Activated CD4-positive, alpha-beta T cell treated with anti-CD3 and anti-CD28 coated beads, Interleukin-2, amount 50 U/mL, for 16 hours (primary cell): ENCODE measurements at places on chromosomes 7 and 10.

- DNase-seq, result no peak
These were observed 51.2 kb upstream of the LBX1 start for GRCh38 chr10:101280511-101280910.

DNA sequence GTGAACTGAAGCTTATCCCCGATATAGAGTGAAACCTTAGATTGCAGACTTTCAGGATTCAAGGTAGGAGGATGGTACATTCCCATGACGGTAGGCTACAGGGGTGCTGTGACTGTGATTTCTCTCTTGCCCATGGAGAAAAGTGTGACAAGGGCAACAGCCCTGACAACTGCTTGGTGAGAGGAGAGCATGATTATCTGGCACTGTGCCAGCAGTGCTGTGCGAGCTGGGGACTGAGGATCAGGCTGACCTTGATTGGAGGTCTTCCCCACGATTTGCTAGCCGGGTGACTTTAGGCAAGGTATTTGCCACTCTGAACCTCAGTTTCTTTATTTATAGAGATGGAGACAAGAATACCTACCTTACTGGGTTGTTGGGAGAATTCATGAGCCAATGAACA lies 229.5 kb downstream of the PTEN start:
- no peak for DNase-seq

DNA sequence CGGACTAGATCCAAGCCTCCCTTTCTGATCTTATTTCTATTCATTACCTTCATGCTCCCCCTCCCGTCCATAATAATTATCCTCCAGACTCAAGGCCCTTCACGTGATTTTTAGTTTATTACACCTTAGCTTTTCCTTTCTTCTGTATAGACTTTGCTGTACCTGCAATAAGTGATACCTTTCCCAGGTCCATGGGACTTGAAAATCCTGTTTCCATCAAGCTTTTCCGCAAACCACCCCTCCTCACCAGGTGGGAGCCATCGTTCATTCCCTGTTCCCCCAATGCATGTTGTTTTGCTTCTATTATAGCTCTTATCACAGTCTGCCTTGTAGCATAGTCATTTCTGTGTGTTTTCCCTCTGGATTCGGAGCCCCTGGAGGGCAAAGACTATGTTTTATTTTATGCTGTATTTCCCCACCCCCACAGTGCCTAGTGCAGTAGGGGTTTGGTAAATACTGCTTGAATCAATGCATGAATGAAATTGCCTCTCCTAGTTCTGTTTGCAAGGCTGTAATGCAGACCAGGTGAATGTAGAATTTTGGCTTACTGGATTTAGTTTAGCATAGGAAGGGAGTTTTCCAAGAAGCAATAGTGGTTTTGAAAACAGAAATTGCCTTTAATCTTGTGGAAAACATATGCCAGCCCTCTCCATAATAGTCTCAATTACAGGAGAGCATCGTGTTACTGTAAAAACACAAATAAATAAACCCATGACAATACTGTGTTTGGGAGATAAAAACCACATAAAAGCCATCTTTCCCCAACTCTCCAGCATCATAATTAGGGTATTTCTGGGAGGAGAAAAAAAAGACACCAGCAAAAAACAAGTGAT lies 213.4 kb downstream of the AUTS2 start:
- no peak for DNase-seq

DNA sequence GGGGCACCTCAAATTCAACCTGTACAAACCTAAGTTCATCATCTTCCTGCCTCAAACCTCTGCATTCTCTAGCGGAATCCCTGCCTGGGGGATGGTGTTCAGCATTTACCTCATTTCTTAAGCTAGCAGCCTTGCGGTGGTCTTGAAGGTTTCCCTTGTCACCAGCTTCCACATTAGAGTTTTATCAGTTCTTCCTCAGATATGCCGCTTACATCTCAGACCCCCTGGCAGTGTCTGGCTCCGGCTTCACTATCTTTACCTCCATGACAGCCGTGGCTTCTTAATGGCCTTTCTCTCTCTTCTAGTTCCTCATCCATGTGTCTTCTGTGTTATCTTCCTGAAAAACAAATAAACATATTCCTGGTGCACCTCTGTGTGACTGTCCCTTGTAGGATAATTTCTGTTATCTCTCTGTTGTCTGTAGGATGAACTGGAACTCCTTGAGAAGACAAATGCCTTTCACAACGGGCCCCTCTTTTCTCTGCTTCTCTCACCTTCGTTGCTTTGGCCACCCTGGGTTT lies 101.1 kb upstream of the BMPER start:
- DNase-seq, result no peak
